ENCODE measurements at places on chromosomes 12 and 14.

DNA sequence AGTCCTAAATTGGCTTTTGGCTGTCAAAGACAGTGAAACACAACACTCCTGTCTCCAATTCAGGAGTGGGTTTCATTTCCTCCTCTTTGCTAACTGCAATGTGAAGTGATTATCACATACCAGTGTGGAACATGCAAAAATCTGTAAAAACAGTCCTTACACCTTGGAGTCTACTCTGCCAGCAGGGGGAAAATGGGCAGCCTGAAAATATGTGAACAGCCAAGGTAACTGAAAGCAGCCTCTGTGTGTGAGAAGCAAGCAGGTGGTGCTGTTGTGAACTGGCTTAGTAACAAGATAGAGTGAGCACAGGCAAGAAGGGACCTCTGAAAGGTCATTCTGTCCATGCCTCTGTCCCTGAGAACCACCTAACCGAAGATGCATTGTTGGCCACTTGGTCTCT is 6.0 kb downstream of the PRMT8 start:
- no peak overlapping the region for H3K4me3 ChIP-seq
- H3K36me3 ChIP-seq: no peaks in the 10 kb centered on the region
- H3K4me1 ChIP-seq: peaks cover 3% of the 10 kb centered on the region

DNA sequence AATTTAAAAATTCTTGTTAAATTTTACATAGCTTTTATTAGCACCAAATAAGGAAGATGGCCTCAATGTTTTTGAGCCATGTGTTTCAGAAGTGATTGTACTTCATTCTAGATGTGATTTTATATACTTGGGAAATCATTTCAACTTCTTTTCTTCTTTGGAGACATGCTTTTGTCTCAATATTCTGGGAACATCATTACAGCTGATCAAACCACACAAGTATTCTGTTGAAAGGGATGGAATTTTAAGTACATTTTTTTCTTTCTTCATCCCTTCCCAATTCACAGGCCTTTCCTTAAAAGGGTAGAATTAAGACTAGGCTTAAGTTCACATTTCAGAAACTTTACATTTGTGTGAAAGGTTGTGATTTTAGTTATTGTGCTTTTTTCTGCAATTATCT is 66.4 kb downstream of the PAPOLA start:
- peaks cover 5% of the 10 kb centered on the region for H3K4me1 ChIP-seq
- no peaks in the 10 kb centered on the region for H3K27me3 ChIP-seq
- no peaks in the 10 kb centered on the region for H3K36me3 ChIP-seq
- no peak for DNase-seq
- H3K27ac ChIP-seq: no peak overlapping the region

DNA sequence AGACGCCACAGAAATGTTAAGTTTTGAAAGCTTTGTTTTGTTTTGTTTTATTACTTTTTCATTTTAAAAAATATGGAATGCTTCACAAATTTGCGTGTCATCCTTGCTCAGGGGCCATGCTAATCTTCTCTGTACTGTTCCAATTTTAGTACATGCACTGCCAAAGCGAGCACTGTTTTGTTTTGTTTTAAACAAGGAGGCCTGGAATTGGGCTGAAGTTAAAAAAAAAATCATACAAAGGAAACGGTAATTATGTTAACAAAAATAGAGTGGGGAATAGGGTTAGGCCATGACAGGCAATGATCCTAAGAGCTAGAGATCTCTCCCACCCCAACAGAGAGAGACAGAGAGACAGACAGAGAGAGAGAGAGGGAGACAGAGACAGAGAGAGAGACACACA is 57.0 kb downstream of the ZFP36L1 start:
- H3K4me1 ChIP-seq: peaks cover 6% of the 10 kb centered on the region
- H3K4me3 ChIP-seq: no peak overlapping the region
- no peak overlapping the region for H3K27ac ChIP-seq
- no peaks in the 10 kb centered on the region for H3K27me3 ChIP-seq
- DNase-seq: no peak
- no peaks in the 10 kb centered on the region for H3K36me3 ChIP-seq

GRCh38 chr14:90570461-90570860 is 173.6 kb downstream of the CALM1 start:
- no peaks in the 10 kb centered on the region for H3K27me3 ChIP-seq
- DNase-seq: no peak
- H3K36me3 ChIP-seq: no peaks in the 10 kb centered on the region
- H3K27ac ChIP-seq: no peak overlapping the region
- no peak overlapping the region for H3K4me3 ChIP-seq

DNA sequence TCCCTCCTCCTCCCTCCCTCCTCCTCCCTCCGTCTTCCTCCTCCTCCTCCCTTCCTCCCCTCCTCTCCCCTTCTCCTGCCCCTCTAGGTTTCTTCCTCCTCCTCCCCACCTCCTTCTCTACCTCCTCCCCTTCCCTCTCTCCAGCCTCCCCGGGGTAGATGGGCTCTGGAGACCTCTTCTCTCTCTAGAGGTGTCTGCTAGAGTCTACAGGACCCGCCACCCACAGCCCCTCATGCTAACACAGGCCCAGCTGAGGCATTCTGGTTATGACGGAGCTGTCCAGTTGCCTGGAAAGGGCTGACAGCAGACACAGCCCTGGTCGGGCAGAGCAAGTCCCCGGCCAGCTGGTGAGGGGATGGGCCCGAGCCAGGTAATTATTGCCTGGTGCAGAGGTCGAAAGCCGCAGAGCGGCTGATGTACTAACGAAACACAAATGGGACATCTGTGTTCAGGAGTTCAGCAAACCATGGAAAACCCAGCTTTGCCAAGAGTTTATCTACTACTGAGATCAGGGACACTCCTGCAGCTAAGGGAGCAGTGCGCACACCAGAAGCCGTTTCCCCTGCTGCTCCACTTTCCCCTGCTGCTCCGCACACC is 96.2 kb downstream of the PAPOLA start:
- no peaks in the 10 kb centered on the region for H3K4me1 ChIP-seq
- H3K27ac ChIP-seq: no peak overlapping the region
- H3K27me3 ChIP-seq: no peaks in the 10 kb centered on the region

GRCh38 chr12:47862881-47863280 is 41.9 kb downstream of the VDR start:
- no peaks in the 10 kb centered on the region for H3K4me1 ChIP-seq
- H3K27me3 ChIP-seq: no peaks in the 10 kb centered on the region
- no peaks in the 10 kb centered on the region for H3K36me3 ChIP-seq
- no peak overlapping the region for H3K4me3 ChIP-seq
